ENCODE measurements at places on chromosomes 1 and 21. TPM values are rescaled to one million over a fixed set of nuclear protein-coding genes. Genes with fewer than 3 reads are reported as not detected.

DNA sequence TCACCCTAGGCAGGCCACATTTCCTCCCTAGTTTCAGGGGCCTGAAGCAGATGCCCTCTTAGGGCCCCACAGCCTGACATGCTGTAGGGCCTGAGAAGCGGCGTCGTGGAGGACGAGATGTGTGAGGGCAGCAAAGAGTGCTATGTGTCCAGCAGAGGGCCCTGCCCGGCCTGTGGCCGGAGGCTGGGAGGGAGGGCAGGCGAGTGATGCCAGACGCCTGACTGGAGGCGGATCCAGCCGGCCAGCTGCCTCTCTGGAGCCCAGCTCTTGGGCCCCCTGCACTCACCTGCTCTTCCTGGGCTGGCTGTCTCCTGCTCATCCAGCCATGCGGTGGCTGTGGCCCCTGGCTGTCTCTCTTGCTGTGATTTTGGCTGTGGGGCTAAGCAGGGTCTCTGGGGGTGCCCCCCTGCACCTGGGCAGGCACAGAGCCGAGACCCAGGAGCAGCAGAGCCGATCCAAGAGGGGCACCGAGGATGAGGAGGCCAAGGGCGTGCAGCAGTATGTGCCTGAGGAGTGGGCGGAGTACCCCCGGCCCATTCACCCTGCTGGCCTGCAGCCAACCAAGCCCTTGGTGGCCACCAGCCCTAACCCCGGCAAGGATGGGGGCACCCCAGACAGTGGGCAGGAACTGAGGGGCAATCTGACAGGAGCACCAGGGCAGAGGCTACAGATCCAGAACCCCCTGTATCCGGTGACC is at the start of gene GPR37L1:
TSS of gene GPR37L1 (plus strand) at position 279 of the 697 bp plus-strand sequence. CDS start at position 326, 47 bp downstream.
- DNase-seq = peak; percentile 71

DNA sequence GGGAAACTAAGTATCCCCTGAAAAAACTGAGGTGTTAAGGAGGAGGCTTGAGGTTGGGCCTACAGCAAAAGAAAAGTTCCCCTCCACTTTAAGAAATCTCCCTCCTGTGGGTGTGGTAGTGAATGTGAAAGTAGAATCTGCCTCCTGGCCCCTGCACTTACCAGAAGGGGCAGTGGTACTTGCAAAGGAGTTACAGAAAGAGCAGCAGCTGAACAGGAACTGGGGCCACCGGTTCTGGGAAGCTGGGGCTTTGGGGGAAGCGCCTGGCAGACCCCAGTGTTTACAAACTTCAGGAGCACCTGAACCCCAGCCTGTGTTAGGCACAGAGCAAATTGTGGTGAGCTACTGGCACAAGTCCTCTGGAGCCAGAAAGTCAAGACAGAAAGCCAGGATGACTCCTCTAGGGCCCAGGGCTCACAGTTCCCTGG is 250.2 kb upstream of the FGGY start:
- no peak for DNase-seq

GRCh38 chr1:221141096-221141495 is 261.9 kb downstream of the HLX start:
- DNase-seq = no peak

RHBDL2 gene
- total RNA-seq = not detected

VSIG8 gene
- total RNA-seq = not detected

Measured in Caco-2 (cell line).